ENCODE measurements at places on chromosomes 2 and 18. TPM values are rescaled to one million over a fixed set of nuclear protein-coding genes. Genes with fewer than 3 reads are reported as not detected.

DNA sequence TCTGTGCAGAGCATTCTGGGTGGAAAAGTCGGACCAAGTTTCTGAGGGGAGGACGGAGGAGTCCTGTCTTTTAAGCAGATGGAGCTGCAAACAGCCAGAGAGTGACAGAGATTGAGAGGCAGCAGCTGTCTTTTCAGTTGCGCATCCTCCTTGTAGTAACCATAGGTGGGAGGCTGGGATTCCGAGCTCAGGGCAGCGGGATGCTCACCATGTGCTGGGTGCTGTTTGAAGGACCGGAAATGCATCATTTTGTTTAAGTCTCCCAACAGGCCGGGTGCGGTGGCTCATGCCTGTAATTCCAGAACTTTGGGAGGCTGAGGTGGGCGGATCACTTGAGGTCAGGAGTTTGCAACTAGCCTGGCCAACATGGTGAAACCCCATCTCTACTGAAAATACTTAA lies 93.4 kb downstream of the AGAP1 start:
- no peaks in the 10 kb centered on the region for H3K36me3 ChIP-seq
- no peaks in the 10 kb centered on the region for H3K27me3 ChIP-seq
- no peak for DNase-seq
- H3K27ac ChIP-seq, result no peak overlapping the region
- no peaks in the 10 kb centered on the region for H3K4me1 ChIP-seq

- no peaks in the 10 kb centered on the region for H3K27me3 ChIP-seq
- no peak overlapping the region for H3K4me3 ChIP-seq
- DNase-seq, result no peak
- no peaks in the 10 kb centered on the region for H3K36me3 ChIP-seq
- H3K27ac ChIP-seq, result no peak overlapping the region
- no peaks in the 10 kb centered on the region for H3K4me1 ChIP-seq
These were observed 127.7 kb downstream of the RAPGEF4 start for GRCh38 chr2:172863341-172863740.

DNA sequence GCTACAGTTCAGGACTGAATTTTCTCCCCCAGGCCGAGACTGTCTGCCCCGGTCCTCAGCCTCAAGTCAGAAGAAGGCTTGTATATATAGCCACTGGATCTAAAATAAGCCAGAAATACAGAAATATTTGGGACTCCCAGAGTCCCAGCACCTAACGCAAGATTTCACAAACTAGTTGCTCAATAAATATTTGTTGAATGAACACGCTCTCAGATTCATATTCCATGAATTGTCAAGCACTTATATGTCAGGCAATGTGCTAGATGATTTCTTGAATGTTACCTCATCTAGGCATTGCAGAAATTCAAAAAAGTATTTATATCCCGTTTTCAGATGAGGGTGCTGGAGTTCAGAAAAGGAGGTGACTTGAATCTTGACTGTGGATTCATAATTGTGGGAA lies 163.7 kb upstream of the KLHL29 start:
- H3K27me3 ChIP-seq, result peaks cover 29% of the 10 kb centered on the region
- H3K4me1 ChIP-seq, result no peaks in the 10 kb centered on the region
- H3K36me3 ChIP-seq, result no peaks in the 10 kb centered on the region
- no peak for DNase-seq
- no peak overlapping the region for H3K4me3 ChIP-seq

DNA sequence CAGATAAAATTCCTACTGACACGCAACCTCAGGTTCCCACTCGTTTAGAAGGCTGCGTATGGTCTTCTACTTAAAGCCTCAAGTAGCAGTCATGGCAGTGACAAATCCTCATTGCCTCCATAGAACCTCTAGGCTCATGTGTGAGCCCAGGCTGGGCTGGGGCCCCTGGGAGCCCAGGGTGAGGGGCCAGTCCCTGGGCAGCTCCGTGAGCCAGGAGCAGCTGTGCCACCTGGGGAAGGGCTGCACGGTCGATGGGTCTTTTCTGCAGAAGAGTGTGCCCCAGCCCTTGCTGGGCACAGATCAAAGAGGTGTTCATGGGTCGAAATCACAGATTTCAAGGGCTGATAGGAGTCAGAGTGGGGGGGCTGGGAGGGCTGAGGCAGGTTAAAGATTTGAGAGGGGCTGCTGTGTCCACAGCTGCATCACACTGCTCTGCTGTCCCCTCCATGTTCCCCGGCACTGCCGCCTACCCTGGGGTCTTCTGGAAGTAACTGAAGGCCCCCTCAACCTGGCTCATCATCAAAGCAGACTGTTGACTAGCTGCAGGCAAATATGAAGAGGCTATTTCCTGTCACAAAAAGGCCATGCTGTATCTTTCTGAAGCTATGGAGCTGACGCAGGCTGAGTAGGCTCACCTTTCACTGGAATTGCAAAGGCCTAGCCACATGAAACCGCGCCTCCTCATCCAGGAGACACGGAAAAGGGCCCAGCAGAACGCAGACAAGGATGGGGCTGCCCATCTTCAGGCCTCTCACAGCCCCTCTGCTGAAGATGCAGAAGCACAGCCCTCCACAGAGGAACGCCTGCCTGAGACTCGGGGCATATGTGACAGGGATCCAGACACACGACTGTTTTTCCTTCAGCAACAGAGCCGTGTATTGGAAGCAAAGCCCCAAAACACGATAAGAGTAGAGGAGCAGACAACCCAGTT lies 35.7 kb upstream of the ALPP start:
- H3K36me3 ChIP-seq, result no peaks in the 10 kb centered on the region
- no peak overlapping the region for H3K4me3 ChIP-seq
- no peak for DNase-seq
- H3K27ac ChIP-seq, result no peak overlapping the region
- no peaks in the 10 kb centered on the region for H3K4me1 ChIP-seq
- H3K27me3 ChIP-seq, result no peaks in the 10 kb centered on the region

GRCh38 chr2:30405260-30405605 lies 41.8 kb upstream of the LCLAT1 start:
- H3K27me3 ChIP-seq, result 0 out of 2 replicates have a peak, but pooled peaks cover 5% of the 10 kb centered on the region
- H3K27ac ChIP-seq, result no peak overlapping the region
- H3K4me3 ChIP-seq, result no peak overlapping the region
- DNase-seq, result no peak
- peaks cover 3% of the 10 kb centered on the region for H3K4me1 ChIP-seq
- no peaks in the 10 kb centered on the region for H3K36me3 ChIP-seq

DNA sequence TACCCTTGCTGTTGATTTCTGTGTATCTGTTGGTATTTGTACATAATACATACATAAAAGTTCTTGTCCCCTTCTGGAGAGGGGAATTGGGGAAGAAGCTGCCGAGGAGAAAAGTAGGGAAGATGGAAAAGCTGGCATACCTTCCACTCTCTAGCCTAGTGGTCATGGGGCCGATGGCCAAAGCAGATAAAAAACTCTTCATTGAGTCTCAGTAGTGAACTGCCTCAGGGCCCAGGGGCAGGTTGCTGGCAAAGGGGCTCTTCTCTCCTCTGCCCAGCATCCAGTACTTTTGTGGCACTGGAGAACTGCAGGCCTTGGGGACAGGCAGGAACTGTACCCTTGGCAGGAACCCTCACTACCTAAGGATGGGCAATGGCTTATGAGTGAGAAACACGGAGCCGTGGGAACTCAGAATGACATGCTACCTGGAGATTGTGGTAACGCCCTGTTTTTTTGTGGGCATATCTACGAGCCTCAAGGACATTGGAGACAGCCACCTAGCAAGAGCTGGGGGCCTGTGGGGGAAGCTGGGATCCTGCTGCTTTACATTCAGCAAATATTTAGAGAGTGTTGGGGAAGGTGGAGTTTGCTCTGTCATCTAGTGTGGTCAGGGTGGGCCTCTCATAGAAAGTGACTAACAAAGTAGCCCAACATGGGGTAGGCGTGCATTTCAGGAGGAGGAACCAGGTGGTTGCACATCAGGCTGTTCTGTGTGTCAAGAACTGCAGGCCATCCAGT lies 22.6 kb upstream of the ITGB6 start:
- no peak overlapping the region for H3K4me3 ChIP-seq
- DNase-seq, result no peak
- H3K27ac ChIP-seq, result no peak overlapping the region
- H3K36me3 ChIP-seq, result no peaks in the 10 kb centered on the region
- H3K4me1 ChIP-seq, result peaks cover 83% of the 10 kb centered on the region

DNA sequence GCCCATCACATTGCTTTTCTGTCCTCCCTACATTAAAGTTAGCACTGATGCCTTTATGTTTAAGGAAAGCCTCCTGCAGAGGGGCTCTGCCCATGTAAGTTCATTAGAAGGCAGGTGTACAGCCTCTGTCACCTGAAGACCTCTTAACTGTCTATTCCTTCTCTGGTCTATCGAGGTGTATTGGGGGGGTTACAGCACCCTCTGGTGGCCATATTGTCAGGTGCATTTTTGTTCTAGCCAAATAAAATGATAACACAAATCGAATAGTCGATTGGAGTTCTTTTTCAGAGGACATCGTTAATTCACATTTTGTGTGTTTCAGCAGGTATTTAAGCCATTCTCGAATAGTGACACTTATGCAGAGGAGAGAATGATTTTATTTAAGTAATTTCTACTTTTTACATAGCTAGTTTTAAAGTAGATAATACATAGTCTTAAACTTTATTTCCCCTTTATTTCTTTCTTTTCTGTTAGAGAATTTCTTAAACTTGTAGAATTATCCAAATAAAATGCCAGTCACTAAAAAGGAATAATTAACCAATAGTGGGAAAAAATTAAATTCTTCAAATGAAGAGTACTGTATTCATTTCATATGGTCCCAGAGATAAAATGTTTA lies 136.8 kb downstream of the NEDD4L start:
- DNase-seq, result no peak
- H3K4me3 ChIP-seq, result no peak overlapping the region
- H3K4me1 ChIP-seq, result peaks cover 22% of the 10 kb centered on the region
- H3K27ac ChIP-seq, result no peak overlapping the region
- no peaks in the 10 kb centered on the region for H3K27me3 ChIP-seq

DNA sequence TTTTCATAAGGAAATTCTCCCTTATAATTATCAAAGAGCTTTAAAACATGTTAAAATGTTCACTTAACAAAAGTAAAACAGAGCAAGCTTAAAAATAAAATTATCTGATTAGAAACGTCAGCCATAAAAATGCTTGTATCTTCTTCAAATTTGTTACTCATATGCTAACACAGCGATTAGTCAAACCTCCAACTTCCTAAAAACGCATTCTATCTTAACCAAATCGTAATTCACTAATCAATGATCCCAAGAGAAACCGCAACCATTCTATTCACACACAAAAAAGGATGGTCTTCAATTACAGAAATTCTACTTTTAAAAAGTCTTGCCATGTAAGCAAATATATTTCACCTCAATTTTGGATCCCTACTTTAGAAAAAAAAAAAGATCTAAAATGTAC lies 1.9 kb downstream of the STK17B start:
- no peak for DNase-seq
- H3K4me3 ChIP-seq, result peak overlapping the region; percentile 91
- no peak overlapping the region for H3K27ac ChIP-seq
- H3K4me1 ChIP-seq, result peaks cover 26% of the 10 kb centered on the region
- H3K27me3 ChIP-seq, result 0 out of 2 replicates have a peak, but pooled peaks cover 5% of the 10 kb centered on the region
- H3K36me3 ChIP-seq, result no peaks in the 10 kb centered on the region

TUBA3D gene
- total RNA-seq, result not detected

FBXO36 gene
- 3.8 TPM for total RNA-seq

GRCh38 chr2:7539077-7539476 lies 621.9 kb downstream of the RNF144A start:
- no peak for DNase-seq
- H3K27me3 ChIP-seq, result no peaks in the 10 kb centered on the region
- no peaks in the 10 kb centered on the region for H3K36me3 ChIP-seq
- no peak overlapping the region for H3K4me3 ChIP-seq
- no peaks in the 10 kb centered on the region for H3K4me1 ChIP-seq

ASPRV1 gene
- total RNA-seq, result 1.1 TPM

KCNJ13 gene
- total RNA-seq, result not detected

- no peaks in the 10 kb centered on the region for H3K27me3 ChIP-seq
These were observed 159.5 kb downstream of the PTGR3 start for GRCh38 chr18:75049455-75049789.

REG3A gene
- total RNA-seq, result not detected

DNA sequence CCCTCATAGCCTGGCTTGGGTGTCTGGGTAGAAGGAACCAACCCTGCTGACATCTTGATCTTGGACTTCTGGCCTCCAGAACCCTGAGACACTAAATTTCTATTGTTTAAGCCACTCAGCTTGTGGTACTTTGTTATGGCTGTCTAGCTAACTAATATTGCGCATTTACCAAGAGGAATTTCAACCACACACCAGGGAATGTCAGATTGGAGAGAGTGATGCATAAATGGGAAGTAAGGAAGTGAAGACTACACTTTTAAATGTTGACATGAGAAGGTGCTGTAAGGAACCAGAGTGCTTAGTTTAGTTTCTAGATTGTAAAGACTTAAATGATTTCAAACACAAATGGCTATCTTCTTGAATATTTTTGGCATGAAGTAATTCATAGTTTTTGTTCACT lies 98.9 kb upstream of the ITGB6 start:
- H3K27me3 ChIP-seq, result no peaks in the 10 kb centered on the region
- H3K36me3 ChIP-seq, result no peaks in the 10 kb centered on the region
- DNase-seq, result no peak
- no peak overlapping the region for H3K27ac ChIP-seq
- no peaks in the 10 kb centered on the region for H3K4me1 ChIP-seq

- no peak overlapping the region for H3K27ac ChIP-seq
- H3K4me1 ChIP-seq, result peaks cover 22% of the 10 kb centered on the region
- DNase-seq, result no peak
- H3K4me3 ChIP-seq, result no peak overlapping the region
These were observed 113.1 kb upstream of the GPC1 start for GRCh38 chr2:240322231-240322955.

DNA sequence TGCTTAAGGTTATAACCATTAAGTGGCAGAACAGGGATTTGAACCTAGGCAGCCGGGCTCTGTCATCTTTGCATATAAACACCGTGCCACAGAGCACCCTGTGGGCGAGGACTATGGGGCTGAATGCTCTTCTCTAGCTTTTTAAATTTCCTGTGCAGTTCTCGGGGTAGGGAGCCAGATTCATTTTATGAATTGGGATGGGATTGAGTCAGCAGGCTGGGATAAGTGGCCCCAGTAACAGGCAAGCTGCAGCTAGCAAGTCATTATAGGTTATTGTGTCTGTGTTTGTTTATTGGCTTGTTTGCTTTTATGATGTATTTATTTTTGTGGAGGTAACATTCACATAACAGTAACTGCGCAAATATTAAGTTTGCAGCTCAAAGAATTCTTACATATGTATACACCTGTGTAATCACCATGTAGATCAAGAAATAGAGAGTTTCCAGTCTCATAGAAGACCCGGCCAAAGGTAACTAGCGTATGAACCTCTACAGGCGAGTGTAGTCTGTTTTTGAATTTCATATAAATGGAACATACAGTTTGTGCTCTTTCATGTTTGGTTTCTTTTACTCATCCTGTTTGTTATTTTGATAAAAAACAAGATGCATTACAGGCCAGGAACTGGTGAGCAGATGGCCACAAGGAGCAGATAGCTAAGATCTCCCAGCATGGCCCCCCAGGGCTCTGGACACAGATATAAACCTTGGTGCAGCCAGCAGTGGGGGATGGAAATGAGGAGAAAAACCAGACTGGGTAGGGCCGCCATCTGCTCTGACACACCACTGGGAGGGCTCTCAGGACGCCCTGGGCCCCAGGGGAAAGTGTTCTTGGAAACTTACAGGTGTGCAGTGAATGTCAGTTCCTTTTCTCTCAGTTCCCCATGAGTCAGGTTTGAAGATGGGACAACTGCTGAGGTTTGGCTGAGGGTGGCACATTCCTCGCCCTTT lies 49.2 kb upstream of the GPR155 start:
- H3K27ac ChIP-seq, result no peak overlapping the region
- H3K4me3 ChIP-seq, result no peak overlapping the region
- no peak for DNase-seq
- H3K4me1 ChIP-seq, result peaks cover 3% of the 10 kb centered on the region
